ENCODE measurements at places on chromosomes 13 and 19.

DNA sequence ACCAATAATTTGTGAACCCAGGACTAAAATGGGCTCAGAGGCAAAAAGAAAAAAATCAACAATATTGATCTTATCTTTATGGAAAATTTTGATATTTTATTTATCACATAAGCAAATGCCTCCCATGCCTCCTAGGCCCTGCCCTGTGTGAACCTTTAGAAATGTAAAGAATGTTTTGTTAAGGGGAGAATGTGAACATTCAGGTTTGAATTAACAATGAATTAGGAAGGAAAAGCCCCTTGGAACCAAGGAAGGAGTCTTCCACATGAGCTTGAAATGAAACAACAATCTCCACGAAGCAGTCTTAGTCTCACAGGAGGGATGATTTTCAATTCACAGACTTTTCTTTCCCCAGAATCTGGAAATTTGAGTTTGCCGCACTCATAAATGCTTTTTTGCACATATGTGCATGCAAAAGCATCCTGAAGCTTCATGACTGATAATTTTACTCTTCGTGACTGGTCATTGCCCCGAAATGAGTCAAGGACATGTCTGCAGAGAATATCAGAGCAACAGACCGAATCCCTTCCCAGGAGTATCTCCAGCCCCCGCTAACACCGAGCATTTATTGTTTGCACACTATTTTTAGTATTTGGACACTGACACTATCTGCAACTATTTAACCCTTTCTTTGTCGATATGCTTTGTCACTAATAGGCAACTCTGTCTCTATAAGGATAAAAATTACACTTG lies 135.2 kb downstream of the DCT start:
- H3K4me1 ChIP-seq, result no peaks in the 10 kb centered on the region
- H3K27ac ChIP-seq, result no peak overlapping the region
- H3K27me3 ChIP-seq, result no peaks in the 10 kb centered on the region

GRCh38 chr19:30160426-30160825 lies 211.8 kb upstream of the ZNF536 start:
- H3K27me3 ChIP-seq, result no peaks in the 10 kb centered on the region
- no peaks in the 10 kb centered on the region for H3K4me1 ChIP-seq
- peak; percentile 23 for DNase-seq
- no peak overlapping the region for H3K27ac ChIP-seq
- no peak overlapping the region for H3K4me3 ChIP-seq
- no peaks in the 10 kb centered on the region for H3K36me3 ChIP-seq

DNA sequence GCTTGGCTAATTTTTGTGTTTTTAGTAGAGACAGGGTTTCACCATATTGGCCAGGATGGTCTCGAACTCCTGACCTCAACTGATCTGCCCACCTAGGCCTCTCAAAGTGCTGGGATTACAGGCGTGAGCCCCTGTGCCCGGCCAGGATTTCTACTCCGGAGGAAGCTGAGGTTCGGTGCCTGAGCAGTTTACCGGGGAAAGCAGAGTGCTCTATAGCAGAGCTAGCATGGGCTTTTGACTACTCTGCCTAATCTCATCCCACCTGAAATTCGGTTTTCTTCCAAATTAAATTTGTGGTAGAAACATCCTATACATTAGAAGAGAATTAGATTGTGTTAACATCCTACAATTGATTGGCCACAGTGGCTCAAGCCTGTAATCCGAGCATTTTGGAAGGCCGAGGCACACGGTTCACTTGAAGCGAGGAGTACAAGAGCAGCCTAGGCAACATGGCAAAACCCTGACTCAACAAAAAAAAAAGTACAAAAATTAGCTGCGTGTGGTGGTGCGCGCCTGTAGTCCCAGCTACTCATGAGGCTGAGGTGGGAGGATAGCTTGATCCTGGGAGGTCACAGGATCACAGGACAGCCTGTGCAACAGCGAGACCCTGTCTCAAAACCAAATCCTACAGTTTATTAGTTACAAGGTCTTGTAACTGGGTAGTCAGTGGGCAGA lies 1.6 kb downstream of the RPL13A start:
- H3K27ac ChIP-seq, result no peak overlapping the region
- H3K4me1 ChIP-seq, result no peaks in the 10 kb centered on the region
- peaks cover 33% of the 10 kb centered on the region for H3K36me3 ChIP-seq
- H3K27me3 ChIP-seq, result no peaks in the 10 kb centered on the region
- peak overlapping the region; percentile 99 for H3K4me3 ChIP-seq

GRCh38 chr13:48072304-48072703 lies 22.6 kb downstream of the MED4 start:
- H3K27me3 ChIP-seq, result no peaks in the 10 kb centered on the region
- peaks cover 33% of the 10 kb centered on the region for H3K36me3 ChIP-seq
- no peak overlapping the region for H3K27ac ChIP-seq
- H3K4me1 ChIP-seq, result no peaks in the 10 kb centered on the region
- H3K4me3 ChIP-seq, result no peak overlapping the region

DNA sequence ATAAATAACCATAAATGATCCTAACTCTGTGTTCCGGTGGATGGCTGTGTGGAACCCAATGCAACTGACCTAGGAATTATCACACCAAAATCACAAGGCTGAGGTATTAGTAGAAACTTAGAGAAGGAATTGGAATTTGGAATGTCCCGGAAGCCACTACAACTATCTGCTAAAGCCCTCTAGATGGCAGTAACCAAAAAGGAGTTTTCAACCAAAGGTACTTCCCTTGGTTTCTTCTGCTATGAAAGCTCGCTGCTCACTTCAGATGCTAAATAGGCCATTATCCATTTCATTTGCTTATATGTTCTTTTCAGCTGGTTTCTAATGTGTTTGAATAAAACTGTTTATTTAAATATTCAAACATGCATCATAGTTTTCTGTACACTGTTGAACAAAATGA lies 1589.1 kb upstream of the SPRY2 start:
- no peak overlapping the region for H3K27ac ChIP-seq
- DNase-seq, result peak; percentile 52
- no peak overlapping the region for H3K4me3 ChIP-seq
- H3K36me3 ChIP-seq, result no peaks in the 10 kb centered on the region
- no peaks in the 10 kb centered on the region for H3K4me1 ChIP-seq

GRCh38 chr19:47707135-47707925 lies 5.9 kb upstream of the EHD2 start:
- peak; percentile 67 for DNase-seq
- H3K4me1 ChIP-seq, result no peaks in the 10 kb centered on the region
- H3K36me3 ChIP-seq, result no peaks in the 10 kb centered on the region
- no peak overlapping the region for H3K4me3 ChIP-seq
- H3K27me3 ChIP-seq, result no peaks in the 10 kb centered on the region
- no peak overlapping the region for H3K27ac ChIP-seq
